Activated naive CD4-positive, alpha-beta T cell treated with anti-CD3 and anti-CD28 coated beads, Interleukin-2, amount 50 U/mL, for 72 hours (primary cell): ENCODE measurements at places on chromosomes 4 and X. TPM values are rescaled to one million over a fixed set of nuclear protein-coding genes. Genes with fewer than 3 reads are reported as not detected.

DNA sequence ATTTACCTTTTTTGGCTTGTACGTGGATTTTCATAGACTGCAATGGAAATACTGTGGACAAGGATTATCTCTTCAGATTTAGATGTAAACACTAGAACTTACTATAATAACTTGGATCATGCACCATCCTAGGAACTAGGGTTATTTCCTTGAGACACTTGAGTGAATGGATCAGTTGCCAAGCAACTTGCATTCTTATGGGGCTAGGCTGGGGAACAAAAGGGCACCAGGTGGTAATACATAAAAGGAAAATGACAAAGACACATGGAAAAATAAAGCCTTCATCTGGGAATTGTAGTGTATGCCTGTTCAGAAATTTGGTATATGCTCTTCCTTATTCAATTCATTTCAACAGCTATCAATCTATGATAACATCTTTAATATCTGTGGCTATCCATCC lies 247.1 kb downstream of the SPRY1 start:
- DNase-seq, result no peak

- no peak for DNase-seq
Observed at GRCh38 chrX:126552313-126553022, at the start of gene DCAF12L1. DCAF12L1 (minus strand) TSS chrX:126552814; CDS start chrX:126552608, 206 bp downstream.

GRCh38 chrX:39288592-39288991 lies 487.3 kb downstream of the MID1IP1 start:
- no peak for DNase-seq

DNA sequence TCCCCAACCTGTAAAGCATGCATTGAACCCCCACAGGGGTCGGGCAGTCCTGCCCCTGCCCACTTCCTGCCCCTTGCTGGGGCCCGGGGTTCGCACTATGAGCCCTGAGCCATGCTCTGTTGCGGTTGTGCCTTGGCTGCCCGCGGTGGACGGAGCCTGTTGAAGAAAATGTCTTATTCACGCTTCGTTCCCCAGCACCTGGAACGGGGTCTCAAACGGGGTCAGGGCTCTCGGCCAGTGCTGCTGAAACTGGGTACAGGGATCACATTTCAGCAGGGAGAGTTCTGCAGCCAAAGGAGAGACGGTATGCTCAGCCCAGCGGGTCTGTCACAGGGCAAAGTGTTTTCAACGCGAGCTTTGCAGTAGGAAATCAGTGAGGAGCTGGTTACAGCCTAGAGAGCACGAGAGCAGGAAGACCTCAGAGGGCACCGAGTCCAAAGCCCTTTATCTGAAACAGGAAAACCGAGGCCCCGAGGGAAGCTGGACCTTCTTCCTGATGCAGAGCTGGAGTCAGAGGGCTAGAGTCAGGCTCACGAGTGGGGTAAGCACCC lies 46.3 kb upstream of the AFAP1 start:
- DNase-seq, result no peak

- DNase-seq, result no peak
Observed at GRCh38 chrX:2462780-2463179, 38.0 kb downstream of the DHRSX start.

- DNase-seq, result no peak
Observed at GRCh38 chrX:7088968-7089615, 58.4 kb upstream of the STS start.

- DNase-seq, result no peak
Observed at GRCh38 chr4:87838890-87839591, 6.3 kb downstream of the MEPE start.

DNA sequence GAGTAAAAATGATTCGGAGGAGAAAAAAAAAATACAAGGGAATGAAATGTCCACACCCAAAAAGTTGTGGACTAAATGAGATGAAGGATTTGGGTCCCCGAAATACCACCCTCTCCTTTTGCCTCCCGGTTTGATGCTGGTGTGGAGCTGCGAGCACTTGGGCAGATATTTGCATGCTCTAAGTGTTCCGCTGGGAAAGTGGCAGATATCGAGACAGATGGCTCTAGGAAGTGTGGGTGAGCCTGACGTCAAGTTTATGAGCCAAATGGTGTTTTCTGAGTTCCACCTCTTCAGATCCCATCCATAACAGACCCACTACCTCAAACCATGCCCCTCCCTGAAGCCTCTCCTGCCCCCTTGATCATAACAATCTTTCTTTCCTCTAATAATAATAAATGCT lies 228.6 kb downstream of the QDPR start:
- DNase-seq, result no peak

- no peak for DNase-seq
Observed at GRCh38 chr4:177455561-177455970, 13.3 kb upstream of the AGA start.

DNA sequence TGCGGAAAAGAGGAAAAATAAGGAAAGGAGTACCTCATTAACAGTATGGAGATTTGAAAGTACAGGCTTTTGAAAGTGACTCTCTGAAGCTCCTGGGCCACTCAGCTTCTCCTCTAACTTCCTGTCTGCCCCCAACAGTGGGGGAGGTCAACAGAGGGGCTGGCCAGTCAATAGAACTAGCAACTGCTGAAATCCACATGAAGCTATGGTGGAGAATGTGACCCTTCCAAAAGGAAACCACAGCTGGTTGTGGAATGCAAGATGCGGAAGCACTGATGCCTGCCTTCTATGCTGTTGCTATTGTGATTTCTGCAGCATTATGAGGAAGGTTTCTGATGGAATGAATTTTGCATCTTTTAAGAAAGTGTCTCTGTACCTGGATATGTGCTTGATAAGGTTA lies 2.4 kb downstream of the CORIN start:
- no peak for DNase-seq

DNA sequence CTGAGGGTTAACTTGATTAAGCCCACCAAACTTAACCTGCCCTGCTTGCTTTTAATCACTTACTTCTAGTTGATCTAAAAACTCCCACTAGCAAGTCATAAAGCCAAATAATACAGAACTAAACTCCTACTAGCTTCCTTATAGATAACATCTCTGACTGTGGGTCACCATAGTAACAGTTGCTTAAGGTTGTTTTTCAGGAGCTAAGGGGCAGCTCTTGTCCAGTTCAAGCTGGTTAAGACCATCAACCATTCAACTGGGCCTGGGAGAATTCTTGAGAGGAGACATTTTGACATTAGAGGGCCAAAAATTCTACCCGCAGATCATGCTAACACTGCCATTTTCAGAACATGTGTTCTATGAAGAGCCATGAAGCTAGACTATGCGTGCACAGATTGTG lies 67.0 kb downstream of the UCHL1 start:
- DNase-seq, result no peak

- DNase-seq, result no peak
Observed at GRCh38 chrX:115324194-115324593, 34.7 kb downstream of the LUZP4 start.

DNA sequence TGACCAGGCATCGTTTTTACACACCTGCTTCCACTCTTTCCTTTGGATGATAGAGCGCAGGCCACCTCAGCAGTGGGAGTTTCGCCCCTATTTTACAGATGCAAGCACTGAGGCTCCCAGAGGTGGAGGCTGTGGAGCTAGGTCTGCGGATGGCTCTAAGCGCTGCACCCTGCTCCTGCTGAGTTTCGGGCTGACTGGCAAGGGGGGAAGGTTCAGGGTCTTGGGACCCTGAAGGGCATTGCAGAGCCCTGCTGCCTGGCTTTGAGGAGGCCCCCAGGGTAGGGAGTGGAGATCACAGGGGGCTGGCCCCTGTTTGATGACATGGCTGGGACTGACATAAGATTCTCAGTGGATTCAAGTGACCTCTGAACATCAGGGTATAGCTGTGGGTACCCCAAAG lies 62.8 kb upstream of the NKX1-1 start:
- DNase-seq, result no peak

DNA sequence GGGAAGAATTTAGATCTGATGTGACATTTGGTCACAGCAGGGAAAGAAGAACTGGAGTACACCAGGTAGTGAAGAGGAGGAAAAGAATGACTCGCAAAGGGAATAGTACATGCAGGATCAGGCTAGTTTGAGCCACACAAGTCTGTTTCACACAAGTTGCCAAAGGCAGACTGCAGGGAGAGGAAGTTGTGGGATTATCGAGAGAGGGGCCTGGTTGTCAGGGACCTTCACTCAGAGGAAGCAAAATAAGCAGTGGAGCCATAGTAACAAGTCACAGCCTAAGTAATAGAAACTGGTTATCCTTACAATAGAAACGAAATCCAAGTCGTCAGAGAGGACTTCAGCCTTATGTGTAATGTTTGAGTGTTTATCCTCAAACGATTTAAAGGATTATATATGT lies 316.7 kb upstream of the HTR2C start:
- no peak for DNase-seq

DNA sequence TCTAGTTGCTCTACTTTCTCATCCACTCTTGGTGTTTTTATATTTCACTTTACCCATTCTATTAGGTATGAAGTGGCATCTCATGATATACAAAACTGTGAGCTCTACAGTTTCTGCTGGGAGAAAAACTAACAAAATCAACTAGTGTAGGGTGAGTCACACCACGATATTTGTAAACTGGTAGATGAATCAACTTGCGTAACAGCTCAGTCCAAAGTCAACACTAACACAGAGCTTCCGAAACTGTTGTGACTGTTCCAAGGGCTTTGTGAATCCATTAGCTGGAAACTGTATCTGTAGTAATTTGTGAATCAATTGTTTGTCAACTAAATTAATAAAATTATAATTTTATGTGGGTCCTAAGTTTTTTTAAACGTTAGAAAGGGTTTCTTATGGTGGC lies 119.8 kb upstream of the TSPAN5 start:
- no peak for DNase-seq

- no peak for DNase-seq
Observed at GRCh38 chrX:150872773-150873336, 25.6 kb downstream of the CD99L2 start.

DNA sequence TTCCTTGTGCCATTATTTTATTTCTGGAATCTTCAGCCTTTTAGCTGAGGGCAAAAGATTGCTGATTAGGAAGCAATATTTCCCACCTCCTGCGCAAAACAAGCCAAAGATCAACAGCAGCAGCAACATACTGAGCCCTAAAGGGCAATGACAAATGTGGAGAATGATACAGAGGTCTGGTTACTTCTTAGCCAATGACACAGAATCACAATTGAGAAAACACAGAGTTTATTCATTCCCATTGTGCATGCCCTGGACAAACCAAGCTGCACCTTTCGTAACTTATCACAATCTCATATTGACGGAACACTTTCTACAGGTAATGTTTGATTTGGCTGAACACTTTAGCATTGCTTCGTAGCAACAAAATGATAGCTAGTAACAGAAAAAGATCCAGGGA lies 13.4 kb downstream of the F9 start:
- DNase-seq, result no peak

The CFP gene
- total RNA-seq, result 11.1 TPM

The UBA1 gene
- 236 TPM for total RNA-seq

The MAGEC3 gene
- total RNA-seq, result not detected

The DNAAF6 gene
- total RNA-seq, result not detected
